ENCODE measurements at places on chromosomes 12 and 14. TPM values are rescaled to one million over a fixed set of nuclear protein-coding genes. Genes with fewer than 3 reads are reported as not detected.

Gene RERGL
- not detected for polyA plus RNA-seq

Gene SLC5A8
- not detected for polyA plus RNA-seq

Gene TUBA1C
- 1,577 TPM for polyA plus RNA-seq

Gene UNC79
- 0.01 TPM for polyA plus RNA-seq

Gene RNASE7
- not detected for polyA plus RNA-seq

Data from A549 (cell line).